Effector memory CD4-positive, alpha-beta T cell (primary cell): ENCODE measurements at places on chromosomes 16 and 17.

DNA sequence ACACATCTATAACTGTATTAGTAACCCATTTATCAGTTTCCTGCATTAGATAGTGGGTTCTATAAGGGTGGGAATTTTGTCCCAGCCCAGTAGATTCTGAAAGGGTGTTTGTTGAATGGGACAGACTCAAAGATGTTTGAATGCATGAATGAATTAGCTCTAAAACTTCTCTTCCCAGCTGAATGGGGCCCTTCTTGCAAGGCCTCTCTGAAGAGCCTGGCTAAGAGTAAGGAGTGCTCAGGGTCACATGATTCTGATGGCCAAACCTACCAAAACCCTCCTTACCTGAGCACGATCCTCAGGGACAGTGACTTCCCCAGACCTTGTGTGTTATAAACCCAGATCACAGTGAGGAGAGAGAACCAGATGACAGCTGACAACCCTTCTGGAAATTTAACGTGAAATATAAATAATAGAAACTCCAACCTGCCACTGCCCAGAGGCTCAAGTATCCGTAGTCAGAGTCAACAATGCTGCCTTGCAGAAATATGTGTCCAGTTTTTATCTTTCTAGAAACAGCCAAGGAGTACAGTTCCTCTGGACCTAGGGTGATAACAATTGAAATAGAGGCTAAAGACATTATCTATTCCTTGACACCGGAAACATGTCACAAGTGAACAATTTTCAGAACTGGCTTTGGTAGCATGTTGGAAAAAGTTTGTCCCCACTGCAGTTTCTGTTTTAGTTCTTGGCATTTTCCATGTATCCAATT, 268.9 kb upstream of the MAF start:
- no peak for DNase-seq

DNA sequence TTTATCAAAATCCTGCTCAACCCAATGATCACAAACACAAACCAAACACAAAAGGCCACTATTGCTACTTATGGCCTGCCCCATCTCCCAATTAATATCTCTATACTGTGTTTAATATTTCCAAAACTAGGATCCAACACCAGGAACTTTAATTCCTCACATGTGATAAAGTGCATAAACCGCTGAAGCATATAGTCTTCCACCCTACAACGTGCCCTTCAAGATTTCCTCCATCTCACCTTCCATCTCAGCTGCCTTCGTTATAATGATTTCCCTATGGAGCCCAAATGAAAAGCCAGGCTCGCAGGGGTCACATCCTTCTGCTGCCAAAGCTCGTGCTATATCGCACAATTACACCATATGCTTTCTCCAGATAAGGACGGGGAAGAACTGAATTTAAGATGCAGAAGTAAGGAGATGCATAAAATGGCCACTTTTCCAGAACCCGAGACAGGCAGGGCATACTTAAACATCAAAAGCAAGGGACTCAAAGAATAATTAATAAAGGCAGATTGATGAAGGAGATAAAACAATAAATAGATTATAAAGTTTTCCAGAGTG, 1.8 kb downstream of the MYH10 start:
- no peak for DNase-seq

DNA sequence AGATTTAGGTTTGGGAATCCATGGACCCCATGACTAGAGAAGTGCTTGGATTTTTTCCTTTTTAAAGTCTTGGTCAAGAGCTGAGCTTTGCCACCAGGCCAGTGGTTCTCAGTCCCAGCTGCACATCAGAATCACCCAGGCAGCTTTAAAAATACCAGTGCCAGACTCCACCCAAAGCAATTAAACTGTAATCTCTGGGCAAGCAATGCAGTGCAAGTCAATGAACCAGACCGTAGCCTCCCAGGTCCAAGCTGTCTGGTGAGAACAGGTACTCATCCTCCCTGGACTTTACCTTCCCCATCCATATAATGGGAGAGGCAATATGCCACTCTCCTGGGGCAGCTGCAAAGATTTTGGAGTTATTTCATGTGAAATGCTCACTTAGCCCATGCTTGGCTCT, 223.1 kb upstream of the CDH5 start:
- DNase-seq = no peak

- no peak for DNase-seq
Observed at GRCh38 chr17:48051283-48051682, 3.1 kb downstream of the NFE2L1 start.

DNA sequence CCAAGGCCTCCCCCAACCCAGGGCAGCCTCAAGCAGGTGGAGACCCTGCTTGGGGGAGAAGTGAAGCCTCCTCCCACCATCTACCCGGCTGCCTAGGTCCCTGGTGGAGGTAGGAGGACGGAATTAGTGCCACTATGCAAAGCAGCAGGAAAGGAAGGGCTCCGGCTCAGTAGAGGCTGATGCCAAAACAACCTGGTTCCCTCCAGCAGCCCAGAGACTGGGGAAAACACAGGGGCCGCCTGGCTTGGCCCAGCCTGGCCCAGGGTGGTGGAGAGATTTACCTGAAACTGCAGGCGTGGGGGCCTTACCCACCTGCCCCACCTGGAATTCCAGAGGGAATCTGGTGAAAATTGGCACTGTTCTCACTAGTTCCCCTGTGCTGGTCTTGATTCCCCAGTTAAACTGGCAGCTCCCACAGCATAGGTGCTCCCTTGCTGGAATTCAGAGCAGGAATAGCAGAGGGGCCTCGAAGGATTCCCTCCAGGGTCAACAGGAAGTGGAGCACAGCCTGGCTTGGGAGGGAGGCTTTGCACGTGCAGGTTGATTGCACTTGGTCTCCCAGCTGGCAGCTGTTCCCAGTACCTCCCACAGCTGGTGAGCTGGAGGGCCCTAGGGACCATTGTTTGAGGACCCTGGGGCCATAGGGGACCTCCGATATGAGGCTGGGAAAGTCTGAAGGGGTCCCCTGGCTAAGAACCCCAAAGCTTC, 4.5 kb downstream of the CD79B start:
- DNase-seq = no peak
